ENCODE measurements at places on chromosomes 7 and 10.

- DNase-seq, result peak; percentile 86
Measured at GRCh38 chr7:127708788-127709187, 56.8 kb downstream of the SND1 start.

GRCh38 chr10:62993121-62993520, 140.0 kb upstream of the NRBF2 start:
- no peak for DNase-seq

GRCh38 chr7:75727881-75728593, 10.7 kb downstream of the HIP1 start:
- DNase-seq, result no peak

GRCh38 chr7:36015733-36016132, 137.3 kb upstream of the EEPD1 start:
- DNase-seq, result no peak

DNA sequence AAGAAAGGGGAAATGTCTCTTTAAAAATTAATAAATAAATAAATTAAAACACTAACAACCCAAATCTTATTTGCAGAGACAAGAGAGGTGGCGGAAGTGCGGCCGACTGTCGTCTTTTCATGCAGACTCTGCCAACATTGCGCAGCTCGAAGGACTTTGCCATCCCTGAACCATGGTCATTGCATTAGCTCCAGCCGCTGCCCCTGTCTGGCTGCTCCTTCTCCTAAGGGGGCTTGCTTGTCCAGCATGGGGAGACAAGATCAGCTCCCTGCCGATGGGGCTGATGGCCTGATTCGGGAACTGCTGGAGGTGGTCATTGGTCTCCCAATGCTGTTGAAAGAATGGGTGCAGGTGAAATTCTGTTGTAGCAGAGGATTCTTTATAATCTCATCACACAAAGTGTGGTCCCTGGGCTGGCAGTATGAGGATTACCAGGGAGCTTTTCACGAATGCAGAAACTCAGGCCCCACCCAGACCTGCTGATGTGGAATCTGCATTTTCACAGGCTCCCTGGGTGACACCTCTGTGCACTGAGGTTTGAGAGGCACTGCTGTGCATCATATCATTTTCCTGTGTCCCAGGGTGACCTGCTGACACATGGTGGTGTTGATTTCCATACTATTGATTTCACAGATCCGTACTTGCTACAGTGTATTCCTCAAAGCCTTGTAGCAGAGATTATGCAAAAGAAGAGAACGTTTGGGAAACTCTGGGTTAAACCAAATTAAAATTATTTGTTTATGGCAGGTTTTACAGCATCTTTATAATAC, 172.4 kb upstream of the ZMIZ1 start:
- DNase-seq, result no peak

DNA sequence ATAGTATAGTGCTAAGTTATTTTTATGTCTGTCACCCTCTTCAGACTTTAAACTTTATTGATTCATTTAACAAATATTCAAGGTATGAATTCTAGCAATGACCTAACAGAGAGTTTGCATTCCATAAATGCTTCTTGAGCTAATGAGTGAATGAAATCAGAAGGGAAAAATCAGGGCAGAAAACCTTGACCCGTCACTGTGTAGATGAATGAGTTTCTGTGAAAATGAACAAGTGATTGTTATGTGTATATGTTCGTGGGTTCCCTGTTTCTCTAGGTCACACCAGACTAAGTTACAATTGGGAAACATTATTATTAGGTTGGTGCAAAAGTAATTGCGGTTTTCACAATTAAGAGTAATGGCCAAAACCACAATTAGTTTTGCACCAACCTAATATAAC, 30.1 kb downstream of the APBB1IP start:
- DNase-seq, result no peak

- DNase-seq, result peak; percentile 44
Measured at GRCh38 chr7:22001345-22002004, 55.8 kb upstream of the CDCA7L start.

- DNase-seq, result no peak
Measured at GRCh38 chr10:131947631-131948347, 33.9 kb downstream of the BNIP3 start.

- DNase-seq, result no peak
Measured at GRCh38 chr10:34530778-34531177, 284.3 kb downstream of the PARD3 start.

DNA sequence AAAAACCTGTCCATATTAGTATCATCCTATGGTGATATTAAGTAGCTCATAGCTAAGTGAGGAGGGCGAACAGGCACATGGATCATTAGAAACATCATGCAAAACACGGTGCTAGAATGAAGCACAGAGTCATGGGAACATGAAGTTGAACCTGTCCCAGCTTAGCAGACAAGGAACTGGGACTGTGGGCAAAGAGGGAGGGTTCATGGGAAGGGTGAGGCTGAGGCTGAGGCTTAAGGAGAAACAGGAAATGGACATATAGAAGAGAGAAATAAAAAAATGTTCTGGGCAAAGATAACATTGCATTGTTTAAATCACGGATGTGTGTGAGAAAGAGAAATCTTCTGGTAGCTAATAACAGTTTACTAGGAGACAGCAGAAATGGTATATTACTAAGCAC, 708.1 kb downstream of the GRID1 start:
- DNase-seq, result no peak

DNA sequence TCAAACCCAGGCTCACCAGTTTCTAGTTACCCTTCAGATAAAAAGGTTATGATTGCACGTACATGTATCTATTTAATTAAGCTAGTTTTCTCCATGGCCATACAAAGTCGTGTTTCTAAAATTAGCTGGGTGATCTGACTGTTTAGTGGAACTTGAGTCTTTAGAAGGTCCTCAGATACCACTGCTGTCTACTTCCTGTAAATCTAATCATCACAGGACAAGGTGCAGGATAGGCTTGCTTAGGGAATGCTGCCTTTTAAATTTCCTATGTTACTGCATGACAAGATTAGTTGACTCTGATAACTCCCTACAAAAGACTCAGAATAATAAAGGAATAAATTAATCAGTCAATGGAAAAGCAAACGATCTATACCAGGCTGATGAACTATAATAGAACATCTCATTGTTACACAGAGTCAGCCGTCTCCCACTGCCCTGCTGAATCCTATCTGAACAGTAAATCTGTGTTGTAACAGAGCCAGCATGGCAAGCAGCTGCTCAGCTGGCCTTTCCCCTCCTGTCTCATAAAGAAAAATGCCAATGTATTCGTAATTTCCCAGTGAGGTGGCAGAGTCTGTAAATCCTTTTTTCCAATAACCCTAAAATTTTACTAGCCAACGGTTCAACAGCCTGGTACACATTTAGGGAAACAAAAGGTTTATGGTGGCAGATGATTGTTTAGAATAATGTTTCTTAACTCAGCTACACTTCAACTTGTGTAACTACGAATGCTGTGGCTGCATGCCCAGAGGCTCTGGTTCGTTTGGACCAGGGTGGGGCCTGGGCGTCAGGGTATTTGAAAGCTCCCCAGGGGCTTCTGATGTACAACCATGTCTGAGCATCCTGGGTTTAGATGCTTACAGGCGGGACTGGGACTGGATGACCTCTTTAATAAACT, 318.0 kb downstream of the PAXIP1 start:
- DNase-seq, result no peak

DNA sequence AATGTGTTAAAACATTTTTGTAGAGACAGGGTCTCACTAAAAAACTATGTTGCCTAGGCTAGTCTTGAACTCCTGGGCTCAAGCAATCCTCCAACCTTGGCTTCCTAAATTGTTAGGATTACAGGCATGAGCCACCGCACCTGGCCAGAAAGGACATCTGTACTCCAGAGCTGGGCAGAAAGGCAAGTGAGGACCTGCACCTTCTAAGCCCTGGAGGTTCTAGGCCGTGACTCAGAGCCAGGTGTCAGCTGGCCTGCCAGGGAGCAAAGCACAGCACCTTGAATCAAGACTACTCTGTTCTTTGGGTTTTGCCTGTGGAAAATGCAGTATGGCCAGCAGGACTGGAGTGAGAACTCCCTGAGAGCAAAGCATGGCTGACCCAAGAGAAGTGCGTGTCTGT, 396.5 kb downstream of the ADRA2A start:
- DNase-seq, result no peak

GRCh38 chr10:75430000-75430763, 1.2 kb upstream of the LRMDA start:
- no peak for DNase-seq

GRCh38 chr7:41696323-41696916, 6.5 kb downstream of the INHBA start:
- DNase-seq, result peak; percentile 71

- DNase-seq, result peak; percentile 4
Measured at GRCh38 chr10:116521424-116522290, 24.1 kb upstream of the PNLIP start.

DNA sequence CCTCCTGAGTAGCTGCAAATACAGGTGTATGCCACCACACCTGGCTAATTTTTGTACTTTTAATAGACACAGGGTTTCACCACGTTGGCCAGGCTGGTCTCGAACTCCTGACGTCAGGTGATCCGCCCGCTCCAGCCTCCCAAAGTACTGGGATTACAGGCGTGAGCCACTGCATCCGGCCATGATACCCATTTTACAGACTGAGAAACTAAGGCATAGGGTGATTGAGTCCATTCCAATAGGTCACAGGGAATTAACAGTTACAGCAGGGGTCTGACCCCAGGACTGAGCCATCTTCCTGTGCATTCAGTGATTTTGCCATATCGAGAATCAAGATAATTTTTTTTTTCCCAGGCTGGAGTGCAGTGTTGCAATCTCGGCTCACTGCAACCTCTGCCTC, 12.3 kb upstream of the CTBP2 start:
- DNase-seq, result no peak

GRCh38 chr10:75375838-75376237, 25.7 kb downstream of the ZNF503 start:
- DNase-seq, result no peak

- DNase-seq, result no peak
Measured at GRCh38 chr7:41134300-41135255, 568.3 kb downstream of the INHBA start.

DNA sequence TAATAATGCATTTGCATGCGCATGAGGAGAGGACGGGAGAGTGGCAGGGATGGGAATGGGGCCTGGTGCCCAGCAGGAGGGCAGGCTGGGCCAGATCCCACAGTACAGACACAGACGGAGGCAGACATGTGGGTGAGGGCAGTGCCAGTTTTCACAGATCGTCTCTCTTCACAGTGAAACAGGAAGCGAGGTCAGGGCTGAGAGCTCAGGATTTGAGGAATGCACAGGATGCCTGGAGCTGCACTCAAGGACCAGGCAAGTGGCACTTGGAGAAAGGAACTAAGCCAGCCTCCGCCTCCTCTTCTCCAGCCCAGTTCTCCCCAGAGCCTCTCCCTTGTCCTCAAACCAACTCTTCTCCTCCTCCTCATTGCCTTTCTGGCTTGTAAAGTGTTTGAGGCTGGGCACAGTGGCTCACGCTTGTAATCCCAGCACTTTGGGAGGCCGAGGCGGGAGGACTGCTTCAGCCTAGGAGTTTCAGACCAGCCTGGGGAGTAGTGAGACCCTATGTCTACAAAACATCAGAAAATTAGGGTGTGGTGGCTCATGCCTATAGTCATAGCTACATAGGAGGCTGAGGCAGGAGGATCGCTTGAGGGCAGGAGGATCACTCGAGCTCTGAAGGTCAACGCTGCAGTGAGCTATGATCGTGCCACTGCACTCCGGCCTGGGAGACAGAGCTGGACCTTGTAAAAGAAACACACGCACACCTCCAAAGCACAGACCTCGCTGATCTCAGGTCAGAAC, 115.2 kb downstream of the HIP1 start:
- no peak for DNase-seq

GRCh38 chr10:28505359-28505959, 27.5 kb upstream of the WAC start:
- DNase-seq, result no peak

GRCh38 chr10:82037076-82037475, 162.1 kb downstream of the NRG3 start:
- DNase-seq, result no peak

GRCh38 chr7:37535841-37536240, 87.2 kb upstream of the ELMO1 start:
- DNase-seq, result no peak

GRCh38 chr7:114650491-114650890, 235.9 kb downstream of the FOXP2 start:
- DNase-seq, result no peak

DNA sequence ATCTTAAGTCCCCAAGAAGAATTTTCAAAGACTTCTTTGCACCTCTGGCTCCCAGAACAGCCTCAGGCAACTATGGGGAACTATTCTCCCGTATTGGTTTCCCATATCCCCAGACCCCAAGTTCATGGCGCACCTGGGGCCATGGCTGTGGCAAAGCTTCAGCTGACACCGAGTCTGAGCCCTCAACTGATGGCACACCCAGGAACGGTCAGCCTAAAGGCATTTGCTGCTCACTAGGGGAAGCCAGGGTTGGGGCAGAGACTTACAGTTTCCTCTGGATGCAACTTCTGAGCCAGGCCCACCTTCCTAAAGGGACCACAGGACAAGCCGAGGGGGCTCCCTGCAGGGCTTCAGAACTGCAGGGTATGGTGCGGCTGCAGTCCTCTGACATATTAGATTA, 13.7 kb upstream of the CPA1 start:
- no peak for DNase-seq

- no peak for DNase-seq
Measured at GRCh38 chr7:4774658-4775249, 669 bp upstream of the AP5Z1 start.

DNA sequence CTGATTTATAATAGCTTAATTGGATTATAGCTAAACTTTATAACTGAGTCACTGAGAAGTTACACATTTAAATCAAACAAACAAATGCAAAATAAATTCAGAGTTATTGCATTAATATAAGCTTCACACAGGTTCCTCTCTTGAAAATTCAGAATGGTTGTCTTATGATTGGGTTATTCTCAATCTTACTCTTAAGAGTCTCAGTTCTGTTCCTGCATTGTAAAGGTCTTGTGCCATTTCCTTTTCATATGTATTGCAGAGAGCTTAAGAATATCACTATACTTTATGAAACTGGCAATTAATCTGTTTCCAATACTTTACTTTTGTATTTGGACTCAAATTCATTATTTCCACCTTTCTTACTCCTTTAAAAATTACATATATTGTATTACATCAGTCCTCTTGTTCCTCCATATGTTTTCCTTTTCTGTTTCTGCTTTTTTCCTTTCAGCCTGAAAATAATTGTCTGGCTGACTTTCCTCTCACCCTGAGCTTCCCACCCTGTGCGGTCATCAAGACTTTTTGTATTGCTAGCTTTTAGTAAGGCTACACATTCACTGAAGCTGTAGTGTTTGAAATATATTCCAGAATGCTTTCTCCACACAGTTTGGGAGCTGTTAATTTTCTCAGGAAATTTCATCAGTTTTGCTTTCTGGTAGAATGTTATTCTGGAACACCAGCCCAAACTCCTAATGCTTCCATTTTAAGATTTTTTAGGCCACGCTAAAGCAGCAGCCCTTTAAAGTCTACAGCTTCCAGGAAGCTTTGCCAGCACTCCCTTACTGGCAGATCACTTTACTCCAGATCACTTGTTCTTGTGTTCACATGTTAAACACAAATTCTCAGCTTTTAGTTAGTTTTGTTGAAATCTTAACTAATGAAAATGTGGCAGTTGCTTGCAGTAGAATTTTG, 139.4 kb downstream of the KCND2 start:
- DNase-seq, result no peak

- DNase-seq, result no peak
Measured at GRCh38 chr10:49418328-49418727, 22.4 kb upstream of the DRGX start.
